ENCODE measurements at places on chromosomes 1 and 21. TPM values are rescaled to one million over a fixed set of nuclear protein-coding genes. Genes with fewer than 3 reads are reported as not detected.

- no peak for DNase-seq
Measured at GRCh38 chr1:99573431-99574217, 72.3 kb upstream of the PALMD start.

GRCh38 chr1:204370176-204370575 lies 10.4 kb upstream of the PLEKHA6 start:
- no peak for DNase-seq

- DNase-seq = no peak
Measured at GRCh38 chr1:62601457-62601856, 4.1 kb downstream of the ANGPTL3 start.

YARS1 gene
- total RNA-seq = 73.2 TPM

GRCh38 chr1:47814612-47815395 lies 182.4 kb downstream of the TRABD2B start:
- no peak for DNase-seq

DNA sequence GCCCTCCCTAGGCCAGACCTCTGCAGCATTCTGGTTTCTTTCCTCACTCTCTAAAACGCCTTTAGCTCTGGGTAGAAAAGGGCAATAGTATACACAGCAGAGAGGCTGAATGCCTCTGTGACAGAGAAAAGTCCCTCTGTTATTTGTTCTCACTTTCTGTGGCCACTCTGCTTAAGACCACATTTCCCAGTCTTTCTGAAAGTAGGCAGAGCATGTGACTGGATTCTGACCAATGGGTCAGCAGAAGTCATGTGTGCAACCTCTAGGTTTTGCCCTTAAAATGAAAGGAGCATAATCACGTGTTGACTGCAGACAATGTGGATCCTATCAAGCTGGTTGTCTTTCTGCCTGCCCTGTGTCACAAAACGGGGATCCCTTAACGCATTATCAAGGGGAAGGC lies 79.7 kb upstream of the MARK1 start:
- DNase-seq = no peak

All from endothelial cell (in vitro differentiated cells).